ENCODE measurements at places on chromosomes 11 and 22.
A peak's percentile ranks its signal among the peaks of the same experiment; 100 is the strongest.

- DNase-seq = peak; percentile 16
These were observed 1236.4 kb downstream of the FAM181B start for GRCh38 chr11:81497202-81497804.

GRCh38 chr11:27907091-27907490 lies 200.9 kb downstream of the KIF18A start:
- DNase-seq = no peak

DNA sequence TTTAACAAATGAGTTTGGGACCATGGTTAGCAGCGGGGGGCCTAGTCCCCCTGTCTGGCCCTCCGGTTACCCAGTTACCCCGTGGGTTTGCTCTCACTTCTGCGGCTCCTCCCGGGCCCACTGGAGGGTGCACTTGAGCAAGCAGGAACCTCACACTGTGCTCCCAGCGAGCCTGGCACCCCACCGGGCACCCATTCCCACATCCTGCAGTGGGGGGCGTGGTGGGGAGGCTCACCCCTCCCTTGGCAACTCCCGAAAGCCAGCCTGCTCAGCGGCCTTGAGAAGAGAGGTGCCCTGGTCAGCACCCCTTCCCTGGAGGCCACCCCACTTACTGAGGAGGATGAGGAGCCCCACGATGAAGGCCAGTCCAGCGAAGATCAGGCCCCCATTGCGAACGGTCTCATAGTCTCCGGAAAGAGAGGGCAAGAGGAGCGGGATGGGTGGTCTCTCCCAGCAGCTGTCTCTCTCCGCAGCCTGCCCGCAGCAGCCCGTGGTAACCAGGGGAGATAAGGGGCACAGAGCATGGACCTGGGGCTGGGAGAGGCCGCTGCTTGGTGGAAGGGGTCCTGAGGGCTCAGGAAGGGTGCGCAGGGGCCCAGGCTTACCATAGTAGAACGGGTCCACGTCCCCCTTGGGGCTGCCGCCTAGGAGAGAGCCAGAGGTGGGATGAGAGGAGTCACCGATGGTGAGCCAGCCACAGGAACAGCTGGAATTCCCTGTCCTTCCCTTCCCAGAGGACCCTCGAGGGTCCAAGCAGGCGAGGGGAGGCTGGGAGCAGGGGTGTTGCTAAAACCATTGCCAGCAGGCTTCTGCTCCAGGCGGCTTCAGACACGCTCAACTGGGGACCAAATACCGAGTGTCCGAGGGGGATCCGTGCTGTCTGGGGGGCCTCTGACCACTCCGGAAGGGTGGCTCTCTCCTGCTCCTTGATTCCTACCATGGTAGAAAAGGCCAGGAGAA lies 2.2 kb downstream of the FXYD2 start:
- peak; percentile 45 for DNase-seq

DNA sequence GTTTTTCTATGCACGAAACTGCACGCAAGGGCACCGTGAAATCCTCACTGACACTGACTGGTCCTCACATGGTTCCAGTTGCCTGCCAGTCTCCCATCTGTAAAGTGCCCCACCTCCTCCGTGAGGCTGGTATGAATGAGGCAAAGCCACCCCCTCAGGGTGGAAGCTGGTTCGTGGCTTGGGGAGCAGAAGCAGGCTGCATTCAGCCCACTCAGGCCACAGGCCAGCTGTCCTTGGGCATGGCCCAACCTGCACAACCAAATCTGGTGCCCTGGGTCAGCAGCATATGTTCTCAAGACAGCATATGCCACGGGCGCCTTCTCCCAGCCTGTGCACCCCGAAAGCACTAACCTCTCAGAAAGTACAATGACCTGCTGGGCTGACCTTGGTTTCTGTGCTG lies 29.3 kb downstream of the SERPINH1 start:
- no peak for DNase-seq

DNA sequence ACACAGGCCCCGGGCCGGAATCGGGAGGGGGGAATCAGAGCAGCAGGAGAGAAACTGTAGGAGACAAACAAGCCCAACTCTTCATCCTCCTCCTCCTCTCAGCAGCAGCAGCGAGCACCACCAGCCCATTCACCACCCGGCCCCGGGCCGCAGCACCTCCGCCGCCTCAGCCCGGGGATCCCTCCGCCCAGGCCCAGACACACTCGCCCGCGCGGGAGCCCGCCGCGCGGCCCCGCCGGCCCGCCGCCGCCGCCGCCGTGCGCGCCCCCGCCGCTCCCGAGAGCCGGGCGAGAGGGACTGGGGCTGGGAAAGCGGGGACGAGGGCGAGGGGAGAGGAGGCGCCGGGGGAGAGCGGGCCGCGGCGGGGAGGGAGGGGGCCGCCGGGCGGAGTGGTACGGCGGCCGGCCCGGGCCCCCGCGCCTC lies at the start of gene PHF21A:
Gene PHF21A, minus strand, starts transcription at position 154 of the 423 bp plus-strand sequence. CDS start 37,235 bp downstream, outside the sequence.
- peak; percentile 92 for DNase-seq

DNA sequence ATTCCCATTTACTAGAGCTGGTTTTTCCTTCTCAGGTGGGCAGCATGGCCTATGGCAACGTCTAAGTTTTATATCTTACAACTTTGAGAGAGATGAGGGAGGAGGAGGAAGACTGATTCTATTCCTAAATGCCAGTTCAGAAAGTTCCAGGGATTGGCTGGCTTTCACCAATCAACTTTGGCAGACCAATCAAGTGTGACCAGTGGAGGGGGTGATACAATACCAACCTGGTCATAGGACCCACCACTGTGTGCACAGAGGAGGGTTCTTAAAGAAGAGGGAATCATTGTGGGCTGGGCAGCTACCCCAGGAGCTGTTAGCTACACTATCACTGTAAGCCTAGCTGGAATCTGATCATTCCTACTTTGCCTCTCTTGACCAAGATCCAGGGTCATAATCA lies 8.1 kb downstream of the DIXDC1 start:
- no peak for DNase-seq

- no peak for DNase-seq
These were observed 8.3 kb downstream of the RBM4 start for GRCh38 chr11:66646828-66647227.

GRCh38 chr11:127629200-127629599 lies 628.6 kb upstream of the KIRREL3 start:
- DNase-seq = no peak

- no peak for DNase-seq
These were observed 385.7 kb downstream of the AASDHPPT start for GRCh38 chr11:106463154-106463553.

- DNase-seq = no peak
These were observed 22.0 kb downstream of the AMPD3 start for GRCh38 chr11:10476927-10477689.

- peak; percentile 70 for DNase-seq
These were observed 57.1 kb downstream of the PARVB start for GRCh38 chr22:44080936-44081861.

DNA sequence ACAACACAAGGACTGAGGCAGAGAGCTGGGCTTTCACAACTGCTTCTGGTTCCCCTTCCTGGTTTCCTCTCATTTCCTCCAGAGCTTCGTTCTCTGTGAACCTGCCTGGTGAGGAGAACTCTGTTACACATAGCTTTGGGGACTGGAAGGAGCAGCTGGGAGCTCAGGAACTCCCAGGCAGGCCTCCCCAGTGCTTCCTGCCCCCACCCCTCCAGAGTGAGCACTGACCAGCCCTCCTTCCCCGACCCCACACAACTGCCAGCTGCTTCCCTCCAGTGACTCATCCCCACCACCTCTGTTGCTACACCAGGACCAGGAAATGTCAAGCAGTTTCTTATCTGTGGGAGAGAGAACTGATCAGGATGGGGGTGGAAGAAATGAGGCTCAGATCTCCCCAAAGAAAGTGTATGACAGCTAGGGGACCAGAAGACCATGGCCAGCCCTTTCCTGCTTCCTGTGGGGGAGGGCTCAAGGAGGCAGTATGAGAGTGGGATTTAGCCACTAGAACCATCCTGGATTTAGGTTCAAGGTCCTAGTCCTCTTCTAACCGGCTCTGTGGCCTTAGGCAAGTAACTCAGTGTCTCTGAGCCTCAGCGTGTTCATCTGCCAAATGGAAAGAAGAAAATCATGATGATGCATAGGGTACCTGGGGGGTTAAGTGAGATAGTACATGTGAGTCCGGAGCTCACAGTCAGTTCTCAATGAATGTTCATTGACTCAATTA lies 4.5 kb upstream of the TP53I11 start:
- no peak for DNase-seq

GRCh38 chr11:2217211-2218030 lies 45.8 kb upstream of the TH start:
- DNase-seq = peak; percentile 38

- no peak for DNase-seq
These were observed 867.1 kb downstream of the BRD1 start for GRCh38 chr22:48960576-48960975.

GRCh38 chr11:116185551-116185950 lies 587.2 kb downstream of the BUD13 start:
- no peak for DNase-seq

GRCh38 chr11:123798079-123798478 lies 8.1 kb downstream of the OR6M1 start:
- DNase-seq = no peak

DNA sequence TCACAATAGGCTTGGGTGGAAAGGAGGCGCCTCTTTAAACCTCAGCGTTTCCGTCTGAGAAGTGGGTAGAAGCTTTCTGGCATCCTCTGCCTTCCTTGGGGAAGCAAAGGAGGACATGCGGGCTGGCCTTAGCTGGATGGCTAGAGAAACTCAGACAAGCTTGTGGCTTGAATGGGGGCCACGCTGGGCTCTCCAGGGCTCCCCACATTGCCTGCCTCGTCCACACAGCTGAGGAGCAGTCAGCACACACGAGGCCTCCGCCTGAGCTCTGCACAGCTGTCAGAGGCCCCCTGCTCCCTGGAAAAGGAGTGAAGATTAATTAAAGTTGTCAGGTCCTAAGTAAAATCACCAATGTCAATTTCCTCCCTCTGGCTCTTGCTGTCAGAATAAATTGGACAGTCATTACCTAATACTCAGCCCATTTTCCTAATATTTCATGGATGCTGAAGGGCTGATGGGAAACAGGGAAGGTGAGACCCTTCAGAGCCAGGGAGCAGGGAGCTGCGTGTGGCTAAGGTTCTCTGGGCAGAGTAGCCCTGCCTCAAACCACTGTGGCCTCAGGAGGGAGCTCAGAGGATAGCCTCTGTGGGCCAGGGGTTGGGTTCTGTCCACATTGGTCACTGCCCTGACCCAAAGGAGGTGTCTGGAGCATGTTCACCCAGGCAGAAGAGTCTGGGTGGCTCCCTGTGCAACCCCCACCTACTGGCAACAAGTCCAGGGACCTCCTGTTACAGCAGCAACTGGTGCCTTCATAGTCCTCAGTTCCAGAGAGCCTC lies 118.3 kb upstream of the CD82 start:
- DNase-seq = no peak

GRCh38 chr11:120067438-120068113 lies 70.3 kb downstream of the TRIM29 start:
- DNase-seq = no peak

DNA sequence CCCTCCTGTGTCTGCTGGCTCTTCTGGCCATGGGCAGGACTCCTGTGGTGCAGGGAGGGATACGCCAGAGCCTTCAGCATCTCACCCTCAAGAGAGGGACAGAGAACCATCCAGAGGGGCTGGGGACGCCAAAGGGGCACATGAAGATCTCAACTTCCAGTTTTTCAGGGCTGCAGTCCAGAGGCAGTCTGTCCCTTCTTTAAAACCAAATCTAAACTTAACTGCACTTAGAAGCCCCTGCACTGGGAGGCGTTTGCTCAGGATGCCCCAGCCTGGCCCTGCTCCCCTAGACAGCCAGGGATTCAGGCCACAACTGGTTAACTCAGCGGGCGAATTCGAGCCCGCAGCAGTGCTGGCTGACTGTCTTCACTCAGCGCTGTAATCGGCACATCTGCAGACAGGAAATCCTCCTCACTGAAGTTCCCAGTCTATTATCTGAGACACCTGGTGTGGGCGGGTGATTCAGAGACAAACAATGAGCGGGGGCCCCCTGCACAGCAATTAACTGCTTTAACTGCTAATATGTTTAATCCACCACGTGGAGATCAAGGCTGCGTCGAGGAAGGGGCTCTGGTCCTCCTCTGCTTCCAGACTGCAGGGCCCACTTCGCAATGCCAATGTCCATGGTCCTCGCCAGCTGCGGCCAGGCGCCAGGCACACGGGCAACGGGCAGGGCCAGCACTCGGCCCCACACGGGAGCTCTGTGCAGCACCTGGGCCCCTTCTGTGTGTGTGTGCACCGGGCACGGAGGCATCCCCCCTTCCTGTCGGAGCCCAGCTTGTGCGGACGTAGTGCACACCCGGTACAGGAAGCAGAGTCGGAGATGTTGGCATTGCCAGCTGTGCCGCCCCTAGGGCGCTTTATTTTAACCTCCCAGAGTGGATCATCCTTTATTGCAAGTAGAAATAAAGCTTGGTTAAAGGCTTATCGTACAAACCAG lies 36.9 kb upstream of the GNB1L start:
- peak; percentile 91 for DNase-seq

All from CD4-positive, alpha-beta T cell treated with Interleukin-2 at 100 ng/mL for 4 hours (primary cell).